ENCODE measurements at places on chromosomes 6 and 20.

DNA sequence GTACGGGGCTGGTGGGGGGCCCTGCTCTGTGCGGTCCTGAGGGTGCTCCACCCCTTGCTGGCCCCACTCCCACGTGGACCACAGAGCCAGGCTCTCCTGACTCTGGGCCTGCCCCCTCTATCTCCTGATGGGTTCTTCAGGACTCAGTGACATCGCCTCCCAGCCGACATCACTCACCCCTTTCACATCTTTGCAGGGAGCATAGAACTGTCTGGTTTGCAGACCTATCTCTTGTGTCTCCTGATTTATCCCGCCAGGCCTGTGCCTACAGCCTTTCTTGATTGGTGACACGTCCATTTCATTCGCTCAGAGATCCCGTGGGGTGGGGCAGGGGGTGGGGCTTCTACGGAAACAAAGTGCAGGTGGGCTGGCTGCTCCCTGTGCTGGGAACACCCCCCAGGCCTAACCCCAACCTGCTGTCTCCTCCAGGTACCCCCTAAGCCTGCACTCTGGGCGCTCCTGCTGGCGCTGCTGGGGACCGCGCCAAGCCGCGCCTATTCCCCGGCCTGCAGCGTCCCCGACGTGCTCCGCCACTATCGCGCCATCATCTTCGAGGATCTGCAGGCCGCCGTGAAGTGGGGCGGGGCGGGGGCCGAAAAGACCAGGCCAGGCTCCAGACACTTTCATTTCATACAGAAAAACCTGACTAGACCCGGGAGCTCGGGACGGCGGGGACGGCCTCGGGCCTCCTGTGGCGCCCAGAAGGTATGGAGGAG lies 1.7 kb downstream of the C20orf204 start:
- no peak for DNase-seq

DNA sequence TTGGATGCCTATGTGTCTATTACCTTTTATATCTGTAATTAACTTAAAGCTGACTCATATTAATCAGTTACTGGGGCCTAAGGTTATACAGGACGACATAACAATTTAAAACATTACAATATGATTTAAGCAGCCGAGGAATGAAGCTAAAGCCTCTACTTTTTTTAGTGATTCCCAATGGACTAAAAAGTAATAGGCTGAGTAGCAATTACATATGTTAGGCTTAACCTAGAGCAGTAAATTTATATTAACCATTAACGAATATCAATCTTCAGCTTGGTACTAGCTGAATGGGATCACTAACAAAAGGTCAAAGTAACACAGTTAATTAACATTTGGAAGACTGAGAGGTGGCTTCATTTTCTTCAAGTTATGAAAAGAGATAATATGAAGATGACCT lies 43.1 kb downstream of the STK38 start:
- DNase-seq = no peak

- no peak for DNase-seq
Observed at GRCh38 chr6:131694832-131695426, 6.3 kb downstream of the OR2A4 start.

DNA sequence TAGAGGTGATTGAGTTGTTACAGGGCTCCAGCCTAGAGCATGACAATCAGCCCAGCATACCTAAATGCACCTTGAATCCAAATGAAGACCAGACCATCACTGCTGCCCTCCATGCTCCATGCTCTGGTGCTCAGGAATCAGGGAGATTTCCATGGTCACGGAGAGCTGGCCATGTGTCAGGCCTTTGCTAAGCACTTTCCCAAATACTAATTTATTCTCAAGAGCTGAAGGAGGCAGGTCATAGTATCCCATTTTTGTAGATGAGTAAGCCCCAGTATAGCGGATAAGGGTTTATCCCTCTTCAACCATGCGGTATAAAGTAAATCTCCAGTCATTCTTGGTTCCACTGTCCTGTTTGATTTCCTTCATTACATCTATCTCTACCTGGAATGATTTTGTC lies 240.8 kb downstream of the TFAP2A start:
- DNase-seq = no peak

- DNase-seq = no peak
Observed at GRCh38 chr6:27128311-27129094, 119.0 kb upstream of the PRSS16 start.

DNA sequence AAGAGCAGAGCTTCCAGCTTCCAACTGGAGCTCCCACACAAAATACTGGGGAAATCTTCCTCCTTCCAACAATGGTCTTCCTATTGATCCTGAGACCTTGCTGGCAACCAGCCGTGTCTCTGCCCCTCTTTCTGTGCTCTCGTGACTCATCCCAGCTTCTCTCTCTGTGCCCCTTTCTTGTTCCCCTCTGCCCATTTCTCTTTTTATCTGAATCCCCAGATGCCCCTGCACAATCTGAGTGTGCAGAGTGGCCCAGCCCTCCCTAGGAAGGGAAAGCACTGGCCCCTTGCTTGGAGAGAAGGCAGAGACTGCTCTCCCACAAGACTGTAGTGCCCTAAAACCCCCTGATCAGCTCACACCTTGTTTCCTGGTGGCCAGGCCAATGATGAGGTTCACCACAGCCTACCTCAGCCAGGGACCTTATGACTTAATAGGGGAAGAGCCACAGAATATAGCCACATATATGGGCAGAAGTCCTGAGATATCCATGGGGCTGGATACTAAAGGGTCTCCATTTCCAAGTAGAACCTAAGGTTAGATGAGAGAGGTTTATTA lies 23.1 kb upstream of the MAS1L start:
- no peak for DNase-seq

GRCh38 chr6:26306232-26306631 lies 58.8 kb upstream of the BTN3A2 start:
- no peak for DNase-seq

- no peak for DNase-seq
Observed at GRCh38 chr6:119800526-119800925, 451.0 kb upstream of the MAN1A1 start.

GRCh38 chr20:63831993-63832686 lies 1.1 kb upstream of the ZBTB46 start:
- DNase-seq = no peak

- DNase-seq = no peak
Observed at GRCh38 chr20:37314099-37314498, 24.6 kb downstream of the MANBAL start.
